ENCODE measurements at places on chromosomes 2 and 18. TPM values are rescaled to one million over a fixed set of nuclear protein-coding genes. Genes with fewer than 3 reads are reported as not detected.

Gene FOXD4L1
- total RNA-seq: 0.16 TPM

Gene FNDC4
- 7.3 TPM for total RNA-seq

Gene ABI2
- total RNA-seq: 24.3 TPM

Gene RESP18
- not detected for total RNA-seq

Gene NAT8
- not detected for total RNA-seq

Gene COX5B
- 198 TPM for total RNA-seq

Gene SPP2
- not detected for total RNA-seq

Gene GPR75
- 2.4 TPM for total RNA-seq

Gene TCF23
- not detected for total RNA-seq

Gene DUSP2
- total RNA-seq: 1.4 TPM

Gene ANKRD29
- 6.1 TPM for total RNA-seq

Gene AMER3
- total RNA-seq: not detected

Gene THADA
- total RNA-seq: 54.9 TPM

Gene SPAST
- total RNA-seq: 37.3 TPM

Gene CHCHD5
- total RNA-seq: 9.2 TPM

Gene LIMS2
- 7.8 TPM for total RNA-seq

Gene MEMO1
- 5.6 TPM for total RNA-seq

Gene ASXL3
- not detected for total RNA-seq

Gene SNED1
- 105 TPM for total RNA-seq
